ENCODE measurements at places on chromosomes 6 and 20.

GRCh38 chr6:12112540-12113189, 100.6 kb downstream of the HIVEP1 start:
- DNase-seq = no peak

DNA sequence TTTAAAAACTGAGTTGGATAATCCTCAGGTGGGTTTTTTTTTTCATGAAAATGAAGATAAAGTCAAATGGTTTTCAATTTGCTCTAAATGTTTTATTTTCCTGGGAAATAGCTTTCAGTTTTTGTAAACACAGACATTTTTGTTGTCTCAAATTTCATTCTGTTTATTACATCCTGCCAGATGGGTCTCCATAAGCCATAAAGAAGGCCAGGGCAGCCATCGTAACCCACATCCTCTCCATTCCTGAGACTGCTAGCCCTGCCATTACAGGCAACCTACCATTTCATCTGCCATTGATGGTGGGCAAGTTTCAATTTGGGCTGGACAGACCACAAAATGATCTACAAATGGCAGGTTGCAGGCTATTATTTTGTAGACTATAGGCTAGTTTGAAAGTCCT, 60.8 kb downstream of the BTBD3 start:
- no peak for DNase-seq

GRCh38 chr6:17455919-17456318, 62.5 kb downstream of the CAP2 start:
- no peak for DNase-seq

- DNase-seq = no peak
These were observed 82.8 kb downstream of the COL9A1 start for GRCh38 chr6:70219943-70220613.

- no peak for DNase-seq
These were observed 382.9 kb upstream of the CNR1 start for GRCh38 chr6:88548891-88549505.

- DNase-seq = no peak
These were observed 408.4 kb upstream of the FLRT3 start for GRCh38 chr20:14745830-14746229.

DNA sequence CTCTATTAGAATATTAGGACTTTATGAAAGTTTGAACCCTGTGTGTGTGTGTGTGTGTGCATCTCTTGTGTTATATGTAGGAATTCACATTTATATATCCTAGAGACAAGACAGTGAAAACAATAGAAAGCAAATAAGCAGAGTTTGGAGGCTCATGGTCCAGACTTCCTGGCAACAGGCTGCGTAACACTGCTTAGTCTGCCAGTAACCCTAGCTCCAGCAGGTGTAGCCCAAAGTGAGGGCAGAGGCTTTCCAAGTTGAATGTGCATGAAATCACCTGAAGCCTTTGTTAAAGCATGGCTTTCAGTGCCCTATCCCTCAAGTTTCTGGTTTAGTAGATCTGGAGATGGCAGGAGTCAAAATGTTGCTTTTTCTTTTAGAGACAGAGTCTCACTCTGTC, 569.9 kb downstream of the KIF16B start:
- no peak for DNase-seq

GRCh38 chr6:66930559-66931290, 1223.7 kb upstream of the EYS start:
- DNase-seq = no peak

- no peak for DNase-seq
These were observed 9.1 kb upstream of the GLYATL3 start for GRCh38 chr6:49490633-49491032.

GRCh38 chr6:114735025-114735735, 392.4 kb upstream of the HS3ST5 start:
- no peak for DNase-seq

- DNase-seq = no peak
These were observed 16.8 kb downstream of the VEGFA start for GRCh38 chr6:43786664-43787329.

DNA sequence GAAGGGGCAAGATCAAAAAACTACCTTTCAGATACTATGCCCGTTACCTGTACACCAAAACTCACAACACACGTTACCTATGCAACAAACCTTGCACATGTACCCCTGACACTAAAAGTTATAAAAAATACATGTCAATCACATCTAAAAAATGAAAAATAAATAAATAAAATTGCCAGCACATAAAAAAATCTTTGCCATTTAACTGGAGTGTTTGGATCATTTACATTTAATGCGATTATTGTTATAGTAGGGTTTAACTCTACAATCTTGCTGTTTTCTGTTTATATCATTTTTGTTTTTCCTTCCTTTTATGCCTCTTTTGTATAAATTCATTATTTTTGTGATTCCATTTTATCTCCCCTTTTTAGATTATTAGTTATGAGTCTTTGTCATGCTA, 106.3 kb downstream of the RFX6 start:
- no peak for DNase-seq

DNA sequence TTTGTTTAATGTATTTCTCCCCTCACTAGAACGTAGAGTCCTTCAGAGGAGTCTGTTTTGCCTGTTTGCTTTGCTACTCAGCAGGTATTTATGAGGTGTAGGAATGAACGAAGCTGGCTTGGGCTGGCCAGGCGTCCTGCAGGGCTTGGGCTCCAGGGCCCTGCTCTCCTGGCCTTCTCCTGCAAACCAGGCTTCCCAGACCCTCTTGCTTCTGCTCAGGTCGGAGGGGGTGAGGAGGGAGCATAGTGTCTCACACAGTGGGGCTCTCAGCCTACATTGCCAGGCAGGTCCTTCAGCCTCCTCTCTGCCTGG, 24.6 kb upstream of the MLN start:
- DNase-seq = no peak

DNA sequence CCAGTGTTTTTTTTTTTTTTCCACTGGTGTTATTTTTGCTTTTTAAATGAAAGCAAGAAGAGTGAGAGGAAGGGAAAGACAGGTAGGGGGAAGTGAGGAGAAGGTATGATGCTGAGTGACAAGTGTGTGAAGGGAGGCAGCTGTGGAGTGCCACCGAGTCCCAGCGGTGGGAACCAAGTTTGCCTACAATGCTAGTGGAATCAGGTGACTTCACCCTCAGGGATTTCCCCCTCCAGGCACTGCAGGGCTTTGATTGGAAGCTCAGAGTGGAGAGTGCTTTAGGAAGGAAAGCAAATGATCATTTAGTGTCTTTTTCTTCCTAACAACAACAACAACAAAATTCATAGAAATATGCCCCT, 120.5 kb upstream of the ENPP5 start:
- no peak for DNase-seq

GRCh38 chr6:40286721-40287120, 300.4 kb downstream of the LRFN2 start:
- DNase-seq = no peak

GRCh38 chr20:44345147-44345546, 8.3 kb downstream of the R3HDML start:
- no peak for DNase-seq

GRCh38 chr20:61435184-61435822, 183.2 kb downstream of the CDH4 start:
- no peak for DNase-seq

DNA sequence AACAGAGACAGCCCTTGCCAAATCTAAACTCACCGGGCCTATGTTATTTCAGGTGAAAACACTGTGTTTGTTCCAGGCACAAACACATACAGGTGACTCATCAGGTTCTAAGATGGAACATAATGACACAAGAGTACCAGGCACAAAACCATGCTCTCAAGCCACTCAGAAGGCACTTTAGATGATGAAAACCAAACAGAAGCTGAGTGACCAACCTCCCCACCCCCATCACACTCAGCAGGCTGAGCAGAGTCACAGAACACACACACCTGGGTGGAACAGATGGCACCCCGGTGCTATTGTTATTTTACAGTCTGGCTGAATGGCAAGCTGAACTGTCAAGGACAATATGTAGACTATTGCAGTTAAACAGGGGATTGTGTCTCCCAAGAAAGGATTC, 20.6 kb upstream of the NKX2-2 start:
- no peak for DNase-seq

GRCh38 chr6:79699606-79700005, 68.5 kb downstream of the SH3BGRL2 start:
- DNase-seq = no peak

GRCh38 chr6:12152023-12152970, 137.9 kb upstream of the EDN1 start:
- DNase-seq = no peak

DNA sequence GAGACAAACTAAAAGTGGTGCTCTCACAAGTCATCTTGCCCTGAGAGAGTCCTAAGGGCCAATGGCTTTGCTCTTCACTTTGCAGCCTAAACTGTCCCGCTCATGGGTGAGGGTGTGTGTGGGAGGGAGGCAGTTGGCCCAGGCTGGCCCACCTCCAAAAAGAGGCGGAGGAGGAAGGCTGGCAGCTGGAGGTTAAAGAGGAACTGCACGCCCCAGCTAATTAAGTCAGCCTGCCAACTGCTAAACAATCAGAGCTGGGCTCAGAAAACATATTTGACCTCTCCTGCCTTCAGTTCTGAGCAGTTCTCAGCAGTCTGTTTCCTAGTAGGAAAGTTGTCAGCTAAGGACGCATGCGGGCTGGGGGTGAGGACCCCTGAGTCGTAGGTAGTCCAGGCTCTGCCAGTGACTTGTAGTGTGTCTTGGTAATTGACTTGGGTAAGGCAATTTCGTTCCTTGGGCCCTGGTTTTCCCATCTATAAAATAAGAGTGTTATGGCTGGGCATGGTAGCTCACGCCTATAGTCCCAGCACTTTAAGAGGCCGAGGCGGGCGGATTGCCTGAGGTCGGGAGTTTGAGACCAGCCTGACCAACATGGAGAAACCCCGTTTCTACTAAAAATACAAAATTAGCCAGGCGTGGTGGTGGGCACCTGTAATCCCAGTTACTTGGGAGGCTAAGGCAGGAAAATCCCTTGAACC, 17.0 kb downstream of the GSS start:
- DNase-seq = no peak

DNA sequence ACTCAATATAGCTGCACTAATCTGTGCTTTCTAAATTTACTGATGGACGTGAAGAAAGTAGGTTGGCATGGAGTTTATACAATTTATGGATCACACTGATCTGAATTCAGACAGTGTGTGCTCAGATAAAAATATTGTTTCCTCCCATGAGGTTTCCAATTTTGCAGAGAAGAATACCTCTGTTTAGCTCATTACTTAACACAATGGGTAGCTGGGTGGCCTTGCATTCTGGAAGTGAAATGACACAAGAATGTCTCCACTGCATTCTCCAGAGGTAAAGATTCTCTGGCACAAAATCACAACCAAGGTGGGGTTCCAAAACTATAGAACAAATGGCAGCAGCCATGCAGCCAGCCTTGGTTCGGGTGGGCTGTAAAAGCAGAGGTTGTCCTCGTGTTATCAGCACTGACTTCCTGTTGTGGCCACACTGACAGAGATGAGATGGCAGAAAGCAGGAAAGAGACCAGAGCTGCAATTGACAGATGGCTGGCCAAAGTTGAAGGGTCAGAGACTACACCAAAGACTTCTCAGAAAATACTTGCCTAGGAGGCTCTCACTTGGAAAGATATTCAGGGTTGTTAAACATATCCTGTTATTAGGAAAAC, 50.2 kb downstream of the HDAC2 start:
- no peak for DNase-seq

- no peak for DNase-seq
These were observed 13.3 kb upstream of the ENPP5 start for GRCh38 chr6:46184114-46184513.

- no peak for DNase-seq
These were observed 50.4 kb downstream of the NOL4L start for GRCh38 chr20:32534661-32535240.

DNA sequence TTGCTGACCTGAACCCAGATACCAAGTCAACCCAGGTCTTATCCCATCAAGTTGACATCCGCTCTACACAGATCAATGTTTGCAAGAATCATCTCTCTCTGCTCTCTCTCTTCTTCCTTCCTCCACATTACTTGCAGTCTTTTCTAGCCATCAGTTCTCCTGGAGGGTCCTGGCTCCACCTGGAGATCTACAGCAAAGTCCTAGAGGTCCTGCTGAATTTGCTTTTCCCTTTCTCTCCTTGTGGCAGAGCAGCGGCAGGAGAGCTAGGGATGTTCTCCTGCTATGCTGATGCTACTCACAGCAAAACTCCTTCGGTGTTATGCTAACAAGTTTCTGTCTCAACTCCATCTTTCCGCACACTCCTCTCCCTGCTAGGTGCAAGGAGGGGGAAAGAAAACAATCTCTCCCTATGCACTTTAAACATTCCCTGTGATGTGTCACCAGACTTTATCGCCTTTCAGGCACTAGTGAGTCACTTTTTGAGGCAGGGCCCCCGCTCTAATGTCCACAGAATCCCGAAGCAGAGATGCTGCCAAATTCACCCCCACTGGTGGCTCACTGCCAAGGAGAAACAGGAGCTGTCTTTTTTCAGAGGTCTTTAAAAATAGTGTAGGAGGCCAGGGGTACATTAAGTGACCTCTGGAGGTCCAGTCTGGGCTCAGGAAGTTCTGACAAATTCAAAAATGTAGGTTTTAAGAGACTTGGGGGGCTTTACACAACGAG, 62.6 kb downstream of the FAM50B start:
- DNase-seq = no peak

DNA sequence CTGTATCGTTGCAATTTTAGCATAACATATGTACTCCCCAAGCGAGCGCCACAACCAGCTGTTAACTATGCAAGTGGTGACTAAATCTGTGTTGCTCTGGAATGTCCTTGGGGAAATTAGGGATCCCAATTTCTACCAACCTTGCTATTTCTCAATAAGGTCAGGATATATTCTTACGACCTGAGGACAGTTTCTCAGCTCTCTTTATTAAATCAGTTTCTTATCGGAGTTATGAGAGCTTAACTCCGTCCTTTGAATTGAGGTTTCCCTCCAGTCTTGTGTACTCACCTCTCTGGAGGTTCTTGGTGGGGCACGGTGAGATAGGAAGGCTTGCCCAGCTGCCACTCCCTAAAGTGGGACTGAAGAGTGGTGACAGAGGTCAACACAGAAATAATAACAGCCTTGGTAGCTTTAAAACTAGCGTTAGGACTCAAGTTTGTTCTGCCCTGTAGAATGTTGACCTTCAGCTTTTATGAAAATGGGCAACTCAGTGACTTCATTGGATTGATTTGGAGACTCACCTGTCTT, 694 bp downstream of the MRPS18B start:
- no peak for DNase-seq

GRCh38 chr6:2951728-2952127, 19.6 kb downstream of the SERPINB6 start:
- DNase-seq = no peak
